SJSA1 (cell line): ENCODE measurements at places on chromosomes 4 and X.

GRCh38 chr4:22462688-22463087 is 53.2 kb downstream of the ADGRA3 start:
- DNase-seq: no peak

- no peak for DNase-seq
Observed at GRCh38 chr4:108646706-108647105, 3.7 kb upstream of the OSTC start.

DNA sequence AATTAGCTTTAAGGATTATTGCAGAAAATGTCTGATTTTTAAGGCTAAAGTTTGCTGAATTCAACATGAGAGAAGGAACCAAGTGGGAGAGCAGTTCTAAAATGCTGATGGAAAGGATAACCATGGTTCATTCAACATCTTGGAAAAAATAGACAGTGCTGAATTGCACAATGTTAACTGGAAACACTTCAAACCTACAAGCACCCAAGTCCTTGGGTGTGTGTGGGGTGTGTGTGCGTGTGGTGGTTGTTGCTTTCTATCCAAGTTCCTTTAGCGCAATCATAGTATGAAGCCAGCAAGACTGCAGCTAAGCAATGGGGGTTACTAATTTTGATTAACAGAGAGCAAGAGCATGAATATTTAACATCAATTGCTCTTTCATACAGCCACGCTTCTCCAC is 29.3 kb upstream of the SCOC start:
- no peak for DNase-seq

DNA sequence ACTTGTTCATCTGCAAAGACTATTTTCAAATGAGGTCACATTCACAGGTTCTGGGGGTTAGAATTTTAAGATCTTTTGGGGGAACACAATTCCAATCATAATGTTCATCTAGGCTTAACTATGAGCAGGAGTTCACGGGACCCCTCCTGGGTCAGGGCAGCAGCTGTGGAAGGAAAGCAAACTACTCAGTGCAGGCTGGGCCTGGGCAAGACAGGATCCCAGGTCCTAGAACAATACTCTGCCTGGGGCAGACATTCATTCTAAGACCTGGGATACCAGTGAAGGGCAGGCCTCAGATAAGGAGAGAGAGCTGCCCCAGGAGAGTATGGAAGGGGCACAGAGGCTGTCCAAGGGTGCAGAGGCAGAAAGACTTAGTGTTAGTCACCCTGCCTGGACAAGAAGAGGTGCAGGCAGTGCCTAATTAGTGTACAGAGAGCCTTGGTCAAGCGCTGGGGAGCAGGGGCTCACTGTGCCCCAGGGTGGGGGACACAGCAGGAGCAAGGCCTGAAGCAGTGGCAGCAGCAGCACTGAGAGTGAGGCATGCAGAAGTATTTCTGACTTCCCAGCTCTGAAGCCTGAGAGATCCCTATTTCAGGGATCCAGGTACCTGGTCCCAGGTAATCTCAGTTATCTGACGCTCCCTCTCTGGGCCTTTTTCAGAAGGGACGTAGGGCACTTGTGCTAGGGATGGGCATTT is 123.0 kb upstream of the MAMLD1 start:
- no peak for DNase-seq

DNA sequence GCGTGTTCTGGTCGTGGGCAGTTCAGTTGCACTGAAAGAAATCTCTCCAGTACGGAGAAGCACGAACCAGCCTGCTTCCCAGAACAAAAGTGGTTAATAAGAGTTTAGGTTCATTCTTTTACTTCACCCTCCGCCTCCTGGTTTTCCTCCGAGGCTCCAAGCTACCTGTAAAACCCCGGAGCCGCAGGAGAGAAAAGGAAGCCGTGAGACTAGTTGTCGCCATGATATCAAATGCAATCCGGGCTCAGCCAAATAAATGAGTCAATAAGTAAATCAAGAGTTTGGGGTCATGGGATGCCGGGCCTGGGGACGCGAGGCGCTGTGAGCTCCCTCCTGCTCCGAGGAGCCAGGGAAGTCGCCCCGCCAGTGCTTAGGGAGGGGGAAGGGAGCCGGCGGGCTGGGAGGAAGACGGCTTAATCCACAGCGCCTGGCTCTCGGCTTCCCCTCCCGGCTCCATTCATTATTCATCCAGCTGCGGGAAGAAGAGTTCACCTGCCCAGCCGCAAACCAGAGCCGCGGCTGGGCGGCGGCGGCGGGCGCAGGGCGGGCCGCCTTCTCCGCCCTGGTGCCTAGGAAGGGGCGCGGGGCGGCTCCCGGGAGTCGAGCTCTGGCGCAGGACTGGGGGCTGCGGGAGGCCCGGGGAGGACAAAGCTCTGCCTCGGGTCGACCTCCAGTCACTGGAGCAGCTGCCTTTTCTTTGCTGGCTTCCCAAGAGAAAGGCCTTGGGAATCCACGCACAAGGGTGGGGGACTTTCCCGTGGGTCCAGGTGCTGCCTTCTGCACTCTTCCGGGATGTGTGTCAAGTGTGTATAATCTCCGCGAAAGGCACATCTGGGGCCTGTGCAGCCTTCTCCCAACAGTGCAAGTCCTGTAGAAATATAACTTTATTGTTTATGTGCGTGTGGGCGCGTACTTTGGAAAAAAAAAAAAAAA is 1.7 kb downstream of the FRAS1 start:
- DNase-seq: no peak

- DNase-seq: no peak
Observed at GRCh38 chrX:3638280-3638873, 75.1 kb downstream of the PRKX start.
